T-cell (primary cell): ENCODE measurements at places on chromosomes 1 and 21.

- no peak for DNase-seq
Observed at GRCh38 chr1:183550915-183551314, 39.3 kb downstream of the NCF2 start.

DNA sequence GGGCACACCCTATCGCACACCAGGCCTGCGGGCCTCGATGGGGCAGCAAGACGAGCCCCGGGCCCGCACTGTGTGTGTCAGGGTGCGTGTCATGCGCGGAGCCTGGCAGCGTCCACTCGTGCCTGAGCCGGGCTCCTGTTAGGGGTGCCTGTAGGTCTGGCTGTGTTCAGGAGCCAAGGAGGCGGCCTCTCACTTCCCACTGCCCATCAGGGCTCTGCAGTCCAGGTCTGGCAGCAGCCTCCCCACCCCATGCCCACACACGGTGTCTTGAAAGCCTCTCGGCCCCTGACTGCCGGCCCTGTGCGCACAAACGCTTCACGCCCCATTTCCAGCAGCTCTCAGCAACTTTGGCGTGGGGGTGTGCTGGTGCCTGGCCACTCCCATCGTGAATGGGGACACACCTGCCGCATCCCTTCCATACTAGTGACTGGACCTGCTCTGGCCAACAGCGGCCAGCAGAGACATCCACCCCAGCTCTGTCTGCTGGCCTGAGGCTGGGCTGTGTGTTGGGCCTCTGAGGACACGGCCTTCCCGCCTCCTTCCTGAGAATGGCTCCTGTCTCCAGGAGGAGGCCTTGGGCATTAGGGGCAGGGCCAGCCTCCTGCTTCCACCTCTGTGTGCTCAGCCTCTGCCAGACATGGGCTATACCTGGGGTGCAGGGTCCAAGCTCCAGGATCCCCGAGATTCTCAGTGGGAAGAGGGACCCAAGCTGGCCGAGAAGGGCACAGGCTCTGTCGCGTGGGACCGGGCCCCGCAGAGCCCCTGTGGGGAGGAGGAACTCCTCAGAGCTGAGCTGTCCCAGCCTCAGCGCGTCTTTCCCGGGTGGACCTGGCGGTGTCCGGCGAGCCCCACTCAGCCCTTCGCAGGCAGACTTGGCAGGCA lies 41.8 kb upstream of the ACTRT2 start:
- DNase-seq, result no peak

DNA sequence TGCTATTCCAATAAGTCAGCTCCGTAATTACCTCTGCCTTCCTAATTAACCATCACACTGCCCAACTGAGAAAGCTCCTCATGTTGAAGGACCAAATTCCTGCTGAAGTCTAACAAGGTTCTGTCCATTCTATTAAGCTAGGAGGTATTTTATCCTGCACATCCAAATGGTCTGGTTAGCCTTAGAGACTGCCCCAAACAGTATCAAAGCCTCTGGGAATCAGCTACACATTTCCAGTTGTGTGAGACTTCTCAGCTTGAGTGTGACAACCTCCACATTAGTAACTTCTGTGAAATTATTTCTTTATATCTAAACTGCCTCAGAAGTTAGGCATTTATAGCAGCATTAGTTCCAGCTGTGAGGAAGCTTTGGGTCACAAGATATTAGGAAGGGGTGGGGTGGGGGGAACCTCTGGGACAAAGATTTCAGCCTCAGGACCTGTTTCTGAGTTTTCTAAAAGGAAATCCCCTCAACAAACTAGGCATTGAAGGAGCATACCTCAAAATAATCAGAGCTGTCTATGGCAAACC lies 150.5 kb upstream of the DUSP10 start:
- DNase-seq, result no peak

GRCh38 chr1:12597792-12598191 lies 20.2 kb downstream of the DHRS3 start:
- no peak for DNase-seq

DNA sequence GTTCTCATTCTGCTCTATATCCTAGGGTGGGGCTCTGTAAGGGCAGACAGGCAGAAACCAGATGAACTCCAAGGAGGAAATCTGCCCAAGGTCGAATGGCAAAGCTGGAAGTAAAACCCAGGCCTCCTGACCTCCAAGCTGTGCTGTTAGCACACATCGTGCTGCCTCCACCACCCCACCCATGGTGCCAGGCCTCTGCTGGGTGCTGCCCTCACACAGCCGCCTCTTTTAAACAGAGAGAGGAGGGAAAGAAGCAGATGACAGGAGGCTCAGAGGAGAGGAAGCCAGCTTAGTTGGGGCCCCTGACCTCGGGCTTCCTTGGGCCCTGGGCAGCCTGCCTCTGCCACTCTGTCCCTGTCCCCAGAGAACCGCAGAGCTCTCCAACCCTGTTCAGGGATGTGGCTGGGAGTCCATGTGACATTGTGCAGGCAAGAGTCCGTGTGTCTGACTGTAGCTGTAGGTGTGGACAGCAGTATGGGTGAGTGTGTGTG lies 1.1 kb downstream of the SYNC start:
- DNase-seq, result no peak

- no peak for DNase-seq
Observed at GRCh38 chr1:10056599-10056987, 23.8 kb downstream of the UBE4B start.

DNA sequence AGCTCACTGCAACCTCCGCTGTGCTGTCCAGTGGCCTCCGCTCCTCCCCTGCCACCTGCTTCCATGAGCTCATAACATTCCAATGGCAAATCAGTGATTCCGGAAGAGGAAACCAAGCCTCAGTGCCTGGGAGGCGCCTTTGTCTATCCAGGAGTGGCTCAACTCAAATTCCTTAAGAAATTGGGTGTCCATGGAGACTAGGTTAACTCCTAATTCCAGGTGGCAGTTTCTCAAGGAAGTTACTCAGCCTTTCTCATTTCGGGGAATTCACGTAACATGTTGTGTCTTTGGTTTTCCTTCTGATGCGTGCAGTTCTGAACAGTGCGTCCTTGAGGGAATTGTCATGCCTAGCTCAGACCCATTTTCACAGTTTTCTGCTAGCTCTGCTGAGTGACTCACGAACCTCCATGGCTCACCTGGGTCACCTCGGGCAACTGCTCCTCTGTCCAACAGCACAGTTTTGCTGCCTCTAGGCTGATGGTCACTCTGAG lies 89.9 kb upstream of the DSCAM start:
- no peak for DNase-seq

DNA sequence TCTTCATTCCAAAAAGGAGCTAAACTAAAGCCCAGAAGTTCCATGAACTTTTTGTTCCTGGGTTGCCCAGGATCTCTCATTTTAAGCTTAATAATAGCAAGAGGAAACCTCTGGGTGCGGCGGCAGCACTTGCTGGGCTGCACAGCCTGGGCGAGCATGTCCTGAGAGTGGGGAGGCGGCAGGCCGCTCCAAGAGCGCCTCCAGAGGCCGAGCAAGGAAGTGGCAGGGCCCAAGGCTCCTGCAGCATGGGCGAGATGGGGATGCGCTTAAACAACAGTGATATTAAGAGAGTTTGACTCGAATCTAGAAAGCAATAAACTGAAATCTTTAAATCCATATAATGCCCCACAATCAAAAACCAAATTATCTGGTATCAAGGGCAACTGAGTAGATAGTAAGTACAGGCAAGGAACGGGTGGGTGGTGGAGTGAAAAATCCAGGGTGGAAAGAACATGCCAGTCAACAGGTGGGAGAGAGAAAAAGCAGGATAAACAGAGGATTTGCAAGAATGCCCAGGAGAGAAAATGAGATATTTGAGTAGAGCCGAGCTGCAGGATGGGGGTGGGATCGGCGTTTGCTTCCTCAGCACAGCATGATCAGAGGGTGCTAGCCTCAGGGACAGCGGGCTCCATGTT lies 14.1 kb upstream of the TNR start:
- DNase-seq, result no peak

- DNase-seq, result no peak
Observed at GRCh38 chr1:196960854-196961253, 16.5 kb upstream of the CFHR5 start.

- DNase-seq, result no peak
Observed at GRCh38 chr1:62103846-62104245, 90.8 kb upstream of the L1TD1 start.

DNA sequence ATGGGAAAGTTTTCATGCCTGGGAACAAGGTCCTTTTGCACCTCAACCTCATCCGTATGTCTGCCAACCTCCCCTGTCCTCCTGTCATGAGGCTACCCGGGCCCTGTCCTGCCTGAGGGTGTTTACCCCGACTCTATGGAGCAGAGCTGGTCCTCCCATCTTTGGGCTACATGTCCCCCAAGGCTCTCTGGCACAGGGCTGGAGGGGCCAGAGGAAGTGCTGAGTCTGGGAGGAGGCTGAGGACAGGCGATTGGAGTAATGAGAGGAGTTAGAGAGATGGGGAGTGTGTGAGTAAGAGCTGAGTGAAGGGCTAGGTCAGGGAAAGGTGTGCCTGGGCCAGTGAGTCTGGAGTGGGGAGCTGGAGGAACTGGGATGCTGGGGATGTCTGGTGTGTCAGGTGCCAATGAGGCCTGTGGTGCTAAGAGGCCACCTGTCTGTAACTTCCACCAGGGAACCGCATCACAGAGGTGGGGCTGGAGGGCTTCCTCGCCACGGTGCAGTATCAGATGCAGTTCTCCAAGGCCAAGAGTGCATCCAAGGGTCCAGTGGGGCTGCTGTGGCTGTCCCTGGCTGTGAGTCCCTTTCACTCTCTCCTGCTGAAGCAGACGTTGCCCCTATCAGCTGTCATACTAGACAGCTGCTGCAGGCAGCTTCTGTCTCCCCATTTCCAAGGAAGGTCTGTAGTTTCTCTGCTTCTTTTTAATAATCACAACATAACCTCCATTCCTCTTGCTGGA lies 11.7 kb downstream of the LRRC71 start:
- DNase-seq, result no peak

- no peak for DNase-seq
Observed at GRCh38 chr1:195898924-195899323, 709.3 kb downstream of the KCNT2 start.

DNA sequence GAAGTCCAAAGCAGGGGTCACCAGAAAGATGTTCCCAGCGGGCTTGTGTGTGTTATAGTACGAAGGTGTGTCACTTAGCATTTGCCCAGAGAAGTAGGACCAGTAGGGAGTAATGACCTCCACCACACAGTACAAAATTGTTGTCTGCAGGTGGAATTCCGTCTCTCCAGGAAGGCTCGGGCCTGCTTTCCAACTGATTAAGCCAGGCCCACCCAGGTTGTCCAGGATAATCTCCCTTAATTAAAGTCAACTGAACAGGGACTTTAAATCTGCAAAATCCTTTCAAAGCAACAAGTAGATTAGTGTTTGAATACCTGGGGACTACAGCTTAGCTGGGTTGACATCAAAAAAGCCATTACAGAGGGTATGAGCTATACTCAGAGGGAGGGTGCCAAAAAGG lies 131.3 kb downstream of the BACH1 start:
- no peak for DNase-seq

DNA sequence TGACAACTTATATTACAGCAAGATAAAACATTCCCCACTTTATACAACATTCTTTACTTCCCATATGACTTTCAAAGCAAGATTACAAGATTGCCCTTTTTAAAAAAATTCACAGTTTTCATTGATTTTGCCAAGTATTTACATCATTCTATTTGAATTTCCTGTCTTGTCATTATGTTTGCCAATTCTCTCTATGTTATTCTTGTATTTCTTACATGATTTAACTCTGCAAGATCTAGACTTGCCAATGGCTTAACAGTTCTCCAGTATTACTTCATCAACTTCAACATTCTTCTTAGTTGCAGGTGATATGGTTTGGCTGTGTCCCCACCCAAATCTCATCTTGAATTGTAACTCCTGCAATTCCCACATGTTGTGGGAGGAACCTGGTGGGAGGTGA lies 31.6 kb downstream of the FMO4 start:
- no peak for DNase-seq
